EL (cell line): ENCODE measurements at places on chromosomes 1 and 21.

- DNase-seq: no peak
These were observed 75.9 kb downstream of the VWA5B1 start for GRCh38 chr1:20366463-20367115.

DNA sequence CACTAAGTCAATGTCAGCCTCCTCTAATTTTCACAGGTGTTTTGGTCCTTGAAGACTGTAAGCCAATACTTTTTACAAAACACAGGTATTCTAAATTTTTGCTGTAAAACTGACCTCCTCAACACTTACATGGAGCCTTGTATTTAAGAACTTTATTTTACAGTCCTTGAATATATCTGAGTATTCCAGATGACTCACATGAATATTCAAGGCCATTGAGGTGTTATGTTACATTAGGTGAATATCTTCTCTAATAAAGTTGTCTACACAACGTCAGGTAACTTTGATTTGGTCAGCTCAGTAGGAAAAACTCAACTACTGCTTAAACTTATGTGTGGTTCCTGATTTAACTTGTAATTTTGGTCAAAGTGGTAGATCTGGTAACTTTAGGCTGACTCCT, 254.2 kb downstream of the OLFM3 start:
- no peak for DNase-seq

DNA sequence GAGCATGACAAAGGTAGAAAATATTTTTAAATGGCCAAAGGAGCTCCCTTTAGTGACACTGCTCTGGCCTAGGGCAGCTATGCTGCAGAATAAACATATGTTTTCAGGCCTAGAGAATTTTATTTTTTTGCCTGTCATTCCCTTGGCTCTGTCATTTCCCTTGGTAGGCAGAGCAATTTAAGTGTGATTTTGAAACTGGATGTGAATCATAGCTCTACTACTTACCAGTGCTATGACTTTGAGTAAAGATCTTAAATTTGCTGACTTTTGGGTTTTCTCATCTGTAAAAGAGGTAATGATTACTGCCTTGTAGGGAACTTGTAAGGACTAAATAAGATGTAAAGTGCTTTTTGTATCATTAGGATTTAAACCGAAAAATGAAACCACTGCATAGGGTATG, 189.0 kb upstream of the ZRANB2 start:
- DNase-seq: no peak

DNA sequence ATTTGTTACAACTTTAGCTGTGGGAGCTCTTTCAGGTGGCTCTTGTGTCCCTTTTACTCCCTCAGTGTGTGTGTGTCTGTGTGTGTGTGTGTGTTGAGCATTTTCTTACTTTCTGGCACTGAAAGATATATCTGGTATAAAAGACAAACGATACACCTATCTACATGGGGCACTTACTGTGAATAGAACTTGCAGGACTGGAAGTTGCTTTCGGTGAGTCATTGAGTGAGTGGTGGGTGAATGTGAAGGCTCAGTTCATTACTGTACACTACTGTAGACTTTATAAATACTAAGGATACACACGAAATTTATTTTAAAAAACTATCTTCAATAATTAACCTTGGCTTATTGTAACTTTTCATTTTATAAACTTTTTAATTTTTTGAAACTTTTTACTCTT, 38.7 kb downstream of the BTBD8 start:
- peak; percentile 14 for DNase-seq

DNA sequence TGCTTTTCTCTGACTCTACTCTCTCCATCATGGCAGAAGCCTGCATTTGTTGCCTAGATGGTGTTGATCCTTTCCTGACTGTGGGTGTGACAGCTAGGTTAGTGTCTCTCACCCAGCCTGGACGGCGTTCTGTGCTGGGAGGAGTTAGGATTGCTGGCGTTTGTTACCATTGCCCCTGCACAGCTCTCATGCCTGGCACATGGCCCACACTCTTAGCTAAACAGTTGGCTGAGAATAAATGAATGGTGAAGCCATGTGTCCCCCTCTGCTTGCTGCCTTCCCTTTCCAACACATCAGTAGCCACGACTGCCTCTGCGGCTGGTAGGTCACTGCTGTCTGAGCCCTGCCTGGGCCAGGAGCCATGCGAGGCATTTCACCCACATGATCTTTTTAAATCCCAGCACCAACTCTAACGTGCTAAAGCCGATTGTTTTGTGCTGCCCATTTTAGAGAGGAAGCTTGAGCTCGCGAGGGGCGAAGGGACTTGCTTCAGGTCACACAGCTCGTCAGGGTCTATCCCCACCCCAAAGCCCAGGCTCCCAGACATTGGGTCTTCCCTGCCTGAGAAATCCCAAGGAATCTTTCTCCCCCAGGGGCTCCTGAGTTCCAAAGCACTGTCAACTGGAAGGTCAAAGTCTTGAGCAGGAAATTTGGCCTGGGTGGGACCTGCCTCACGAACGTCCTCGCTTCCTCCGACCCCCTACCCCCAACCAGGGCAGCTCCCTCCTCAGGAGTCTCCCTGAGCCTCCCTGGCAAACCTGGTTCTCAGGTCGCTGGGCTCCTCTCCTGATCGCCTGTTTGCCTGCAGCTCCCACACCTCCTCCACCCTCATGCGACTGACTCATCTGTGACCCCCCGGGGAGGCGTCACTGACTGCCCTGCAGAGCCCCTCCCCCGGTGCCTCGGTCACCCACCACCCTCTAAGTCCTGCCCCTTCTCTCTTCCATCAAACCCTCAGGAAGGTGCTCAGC, 271.7 kb upstream of the C1orf174 start:
- no peak for DNase-seq

GRCh38 chr1:55716610-55717009, 501.4 kb upstream of the USP24 start:
- DNase-seq: peak; percentile 70

GRCh38 chr1:62436039-62436465, 797 bp upstream of the USP1 start:
- no peak for DNase-seq

- DNase-seq: peak; percentile 7
These were observed 38.4 kb upstream of the PRDM2 start for GRCh38 chr1:13661539-13661938.

DNA sequence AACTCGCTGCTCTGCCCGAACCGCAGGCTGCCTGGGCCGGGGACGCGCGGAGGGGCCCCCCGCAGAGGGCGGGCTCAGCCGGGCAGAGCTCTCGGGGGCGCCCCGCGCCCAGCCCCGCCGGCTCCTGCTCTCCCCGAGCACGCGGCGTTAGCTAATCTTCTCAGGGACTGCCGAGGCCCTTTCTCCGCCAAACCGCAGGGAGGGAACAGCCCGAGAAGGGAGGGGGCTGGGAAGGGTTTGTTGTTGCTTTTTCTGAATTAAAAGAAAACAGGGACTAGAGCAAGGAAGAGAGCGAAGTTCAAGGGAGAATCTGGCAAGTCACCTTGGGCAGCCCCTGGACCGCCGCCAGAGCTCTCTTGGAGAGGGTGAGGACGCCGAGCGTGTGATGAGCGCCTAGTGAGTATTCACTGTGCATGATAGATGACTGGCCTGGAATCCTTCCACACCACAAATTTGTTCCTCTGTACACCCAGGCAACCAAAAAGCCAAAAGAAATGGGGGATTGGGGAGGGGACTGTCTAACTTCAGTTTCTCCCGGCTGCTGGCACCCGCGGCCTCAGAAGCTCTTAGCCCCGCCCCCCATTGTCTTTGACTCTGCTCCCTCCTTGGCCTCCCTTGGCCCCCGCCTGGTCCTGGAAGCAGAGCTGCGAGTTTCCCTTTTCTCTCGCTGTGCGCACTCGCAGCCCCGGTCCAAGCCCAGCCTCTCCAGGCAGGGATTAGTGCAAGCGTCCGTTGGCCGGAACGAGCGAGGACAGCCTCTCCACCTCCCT, 19.7 kb upstream of the LMX1A start:
- DNase-seq: peak; percentile 68

DNA sequence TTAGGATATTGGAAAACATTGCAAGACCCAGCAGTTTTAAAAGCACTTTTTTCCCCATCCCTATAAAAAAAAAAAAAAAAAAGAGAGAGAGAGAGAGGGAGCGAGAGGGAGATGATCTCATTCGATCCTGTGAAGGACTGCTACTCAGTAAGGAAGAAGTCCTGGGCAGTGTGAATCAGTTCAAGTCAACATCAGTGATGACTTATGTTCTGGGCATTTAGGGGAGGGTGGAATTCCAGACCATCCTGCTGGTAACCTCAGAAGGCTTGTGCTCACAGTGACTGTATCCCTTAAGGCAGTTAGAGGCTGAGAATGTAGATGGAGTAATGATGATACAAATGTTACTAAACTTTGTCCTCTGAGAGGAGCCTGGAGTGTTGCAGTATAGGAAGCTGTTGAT, 151.4 kb downstream of the TGFB2 start:
- peak; percentile 100 for DNase-seq

- peak; percentile 70 for DNase-seq
These were observed 510 bp downstream of the DENND4B start for GRCh38 chr1:153945795-153946621.

GRCh38 chr1:71623888-71624287, 543.1 kb upstream of the ZRANB2 start:
- DNase-seq: no peak

DNA sequence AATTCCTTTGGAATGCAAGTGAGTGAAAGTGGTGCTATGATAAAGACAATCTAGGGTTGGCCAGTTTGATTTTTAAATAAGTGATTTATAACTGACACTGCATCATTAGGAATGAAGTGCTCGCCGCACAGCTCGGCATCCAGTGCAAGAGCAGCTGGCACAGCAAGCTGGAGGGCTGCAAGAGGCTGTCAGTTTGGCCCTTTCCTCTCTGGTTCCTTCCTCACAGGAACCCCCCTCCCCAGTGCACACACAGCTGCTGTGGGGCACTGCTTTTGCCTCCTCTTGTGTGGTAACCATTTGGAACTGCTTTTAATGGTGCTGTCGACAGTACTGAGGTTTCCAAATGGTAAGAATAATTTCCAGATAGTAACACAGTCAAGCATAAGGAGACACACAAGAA, 10.4 kb upstream of the BCAR3 start:
- no peak for DNase-seq

DNA sequence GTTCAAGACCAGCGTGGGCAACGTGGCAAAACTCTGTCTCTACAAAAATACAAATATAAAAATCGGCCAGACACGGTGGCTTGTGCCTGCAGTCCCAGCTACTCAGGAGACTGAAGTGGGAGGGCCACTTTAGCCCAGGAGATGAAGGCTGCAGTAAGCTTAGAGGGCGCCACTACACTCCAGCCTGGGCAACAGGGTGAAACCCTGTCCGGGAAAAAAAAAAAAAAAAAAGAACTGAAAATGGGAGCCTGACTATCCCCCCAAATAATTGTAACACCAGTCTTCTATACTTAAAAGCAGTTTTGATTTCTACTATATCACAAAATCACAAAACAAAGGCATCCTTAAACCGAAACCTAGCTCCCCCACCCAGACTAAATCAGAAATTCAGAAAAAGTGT, 60.3 kb downstream of the CDC42BPA start:
- DNase-seq: no peak

DNA sequence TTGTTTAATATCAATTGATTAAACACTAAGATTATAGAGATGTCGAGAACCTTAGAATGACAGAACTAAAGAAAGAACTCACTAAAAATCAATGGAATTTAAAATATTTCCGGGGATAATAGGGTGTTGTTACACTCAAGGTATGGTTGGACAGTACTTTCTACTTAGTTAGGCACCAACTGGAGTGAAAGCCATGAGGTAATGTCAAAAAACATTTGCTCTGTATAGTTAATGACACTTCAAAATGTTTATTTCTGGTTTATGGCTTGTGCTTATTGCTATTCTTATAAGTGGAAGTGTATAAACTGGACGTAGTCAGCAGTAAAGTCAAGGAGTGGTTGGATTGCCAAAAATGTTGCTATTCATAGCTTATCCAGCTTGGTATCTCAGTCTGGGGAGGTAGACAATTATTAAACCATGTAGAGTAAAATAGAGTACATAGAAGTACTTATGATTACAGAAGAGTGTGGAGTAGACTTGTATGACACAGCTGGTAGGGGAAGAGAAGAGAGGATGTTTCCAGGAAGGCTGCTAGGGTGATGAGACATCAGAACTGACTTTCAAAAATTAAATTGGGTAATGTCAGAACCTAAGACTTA, 56.5 kb upstream of the BMP8A start:
- no peak for DNase-seq

GRCh38 chr21:15240848-15241247, 176.0 kb upstream of the NRIP1 start:
- no peak for DNase-seq

GRCh38 chr1:15184436-15185241, 31.1 kb downstream of the TMEM51 start:
- DNase-seq: no peak

DNA sequence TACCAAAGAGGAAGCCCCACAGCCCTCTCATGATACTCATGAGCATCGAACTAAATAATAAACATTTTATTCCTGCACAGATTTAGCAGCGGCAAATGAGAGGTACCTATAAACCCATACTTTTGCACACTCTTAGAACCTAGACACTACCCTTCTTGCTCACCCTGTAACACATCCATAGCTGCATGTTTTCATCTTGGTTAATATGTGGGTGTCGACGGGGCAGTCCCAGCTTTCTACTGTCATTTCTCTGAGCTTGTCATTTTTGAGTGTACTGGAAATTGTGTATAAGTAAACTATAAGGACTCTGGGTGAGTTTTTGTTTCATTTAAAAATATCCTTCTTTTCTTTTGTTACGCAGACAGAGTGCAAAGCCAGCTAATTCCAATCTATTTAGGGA, 25.5 kb downstream of the OVGP1 start:
- no peak for DNase-seq

- DNase-seq: no peak
These were observed 192.8 kb upstream of the C8B start for GRCh38 chr1:57158604-57158998.

GRCh38 chr1:198088360-198089071, 68.3 kb upstream of the NEK7 start:
- peak; percentile 73 for DNase-seq

- peak; percentile 28 for DNase-seq
These were observed 1.9 kb downstream of the PSMB4 start for GRCh38 chr1:151401125-151401788.

DNA sequence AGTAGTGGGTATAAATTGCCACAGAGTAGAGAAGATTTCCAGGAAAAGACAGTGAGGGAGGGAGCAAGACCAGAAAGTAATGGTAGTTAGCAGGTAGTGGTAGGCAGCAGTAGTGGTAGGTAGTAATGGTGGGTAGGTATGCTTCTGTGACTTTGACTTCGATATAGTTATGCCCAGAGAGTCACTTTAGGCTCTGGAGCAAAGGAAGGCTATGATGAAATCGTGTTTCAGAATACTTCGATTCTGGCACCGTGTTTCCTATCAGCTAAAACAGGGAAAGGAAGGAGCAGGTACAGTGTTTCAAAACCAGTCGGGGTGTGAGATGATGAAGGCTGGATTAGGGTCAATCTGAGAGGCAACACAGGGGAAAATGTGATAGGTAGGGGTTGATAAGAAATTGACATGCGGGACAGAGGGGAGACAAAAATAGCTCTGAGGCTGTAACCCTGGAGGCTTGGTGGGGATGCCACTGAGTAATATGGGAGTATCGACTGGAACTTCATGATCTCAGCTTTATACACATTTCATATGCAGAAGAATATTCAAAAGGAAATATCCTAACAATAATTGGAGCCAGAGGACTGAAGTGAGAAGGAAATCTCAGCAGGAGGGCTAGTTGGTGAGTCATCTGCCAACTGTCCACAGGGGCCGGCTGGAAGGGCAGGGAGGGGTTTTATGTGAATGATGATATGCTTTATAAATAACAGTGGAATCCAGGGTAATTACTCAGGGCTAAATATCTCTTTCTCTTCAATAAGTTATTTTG, 25.2 kb upstream of the TRIM45 start:
- DNase-seq: peak; percentile 98

- DNase-seq: no peak
These were observed 3.4 kb upstream of the LAMB3 start for GRCh38 chr1:209655411-209656231.

- DNase-seq: no peak
These were observed 3.5 kb upstream of the C1orf159 start for GRCh38 chr1:1119272-1119890.

GRCh38 chr1:77906019-77906545, 17.7 kb downstream of the NEXN start:
- no peak for DNase-seq
